ENCODE measurements at places on chromosomes 3 and 15.

DNA sequence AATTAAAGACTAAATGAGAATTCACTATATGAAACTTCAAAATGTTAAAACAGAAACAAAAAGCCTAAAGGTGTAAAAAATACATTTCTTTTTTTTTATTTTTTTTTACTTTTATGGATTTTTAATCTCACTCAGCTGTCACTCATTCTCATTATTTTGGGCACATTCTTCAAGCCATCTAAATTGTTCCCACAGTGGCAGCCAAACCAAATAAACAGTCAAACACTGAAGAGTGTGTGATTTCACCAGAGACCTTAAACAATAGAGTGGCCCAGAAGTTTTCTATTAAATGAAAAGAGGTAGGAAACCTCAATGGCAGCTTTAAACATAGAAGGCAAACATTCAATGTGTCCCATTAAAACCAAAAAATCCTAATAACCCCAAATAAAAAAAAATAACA is 616.1 kb downstream of the OTOL1 start:
- DNase-seq: no peak

- DNase-seq: no peak
Observed at GRCh38 chr3:64988188-64988587, 300.4 kb upstream of the ADAMTS9 start.

DNA sequence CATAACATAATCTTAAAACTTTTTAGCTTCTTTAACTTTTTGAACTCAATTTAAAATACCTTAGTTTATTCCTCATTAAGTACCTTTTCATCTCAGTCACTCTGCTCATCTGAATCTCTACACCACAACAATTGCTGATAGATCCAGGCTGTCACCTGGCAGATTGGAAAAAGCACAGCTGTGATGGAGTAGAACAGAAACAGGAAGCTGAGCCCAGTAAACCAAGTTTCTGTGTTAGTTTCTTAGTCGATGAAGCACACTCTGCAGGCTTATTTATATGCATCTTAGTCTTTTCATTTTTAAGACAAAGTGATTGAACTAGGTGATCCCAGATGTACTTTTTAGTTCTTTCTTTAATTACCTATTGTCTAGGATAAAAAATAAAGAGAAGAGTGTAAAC is 1398.0 kb upstream of the ALCAM start:
- no peak for DNase-seq

DNA sequence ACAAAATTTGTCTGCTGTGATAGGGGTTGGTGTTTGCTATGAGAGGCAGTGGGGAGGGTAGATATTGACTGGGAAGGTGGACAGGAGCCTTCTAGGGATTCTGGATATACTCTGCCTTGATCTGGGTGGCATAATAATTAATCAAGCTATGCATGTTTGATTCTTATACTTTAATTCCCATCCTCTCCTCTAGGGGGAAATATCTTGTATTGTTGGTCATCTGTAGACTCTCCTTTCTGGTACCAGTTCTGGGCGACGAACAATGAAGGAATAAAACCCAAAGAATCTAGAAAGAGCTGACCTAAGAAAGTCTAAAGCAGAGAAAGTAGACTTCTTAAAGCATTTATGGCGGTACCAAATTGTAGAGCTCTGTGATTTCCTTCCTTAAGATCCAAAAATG is 198.2 kb upstream of the STRIT1 start:
- DNase-seq: no peak

GRCh38 chr3:190825386-190826016 is 37.0 kb downstream of the GMNC start:
- DNase-seq: no peak

DNA sequence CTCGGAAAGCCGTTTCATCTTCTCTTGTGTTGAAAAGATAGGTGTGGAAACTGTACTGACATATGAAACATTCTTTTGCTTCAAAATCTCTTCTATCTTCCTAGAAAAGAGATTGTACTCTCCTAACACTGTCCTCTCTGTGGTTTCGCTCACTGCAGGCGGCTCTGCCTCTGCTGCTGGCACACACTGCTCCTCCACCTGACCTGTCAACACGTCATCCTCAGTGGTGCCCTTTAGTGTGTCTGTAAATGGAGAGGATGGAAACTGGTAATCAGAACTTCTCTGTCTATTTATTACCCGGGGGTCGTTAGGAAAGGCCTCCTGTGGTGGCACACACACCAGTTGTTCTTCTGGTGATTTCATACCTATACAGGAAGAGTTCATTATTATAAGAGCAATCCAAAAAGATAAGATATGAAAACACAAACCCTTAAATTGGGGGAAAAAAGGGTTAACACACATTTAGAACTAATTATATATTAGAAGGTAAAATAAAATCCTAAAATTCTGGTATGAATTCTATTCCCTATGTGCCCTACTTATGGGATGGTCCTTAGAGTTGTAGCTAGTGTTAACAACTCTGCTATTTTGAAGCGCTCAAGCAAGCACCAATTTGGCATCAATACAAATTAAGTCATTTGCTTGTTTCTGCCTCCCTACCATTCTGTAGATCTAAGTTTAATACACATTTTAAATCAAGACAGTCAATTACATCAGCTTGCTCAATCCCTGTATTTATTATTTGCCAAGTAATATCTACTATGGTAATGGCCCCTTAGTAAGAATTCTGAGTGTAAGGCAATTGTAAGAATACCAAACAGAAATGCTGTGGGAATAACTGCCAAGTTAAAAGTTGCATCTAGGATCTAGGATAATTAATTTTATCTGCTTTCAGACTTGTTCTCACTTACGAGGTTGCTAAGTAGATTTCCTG is 49.2 kb downstream of the TASOR start:
- no peak for DNase-seq

GRCh38 chr3:168071591-168072322 is 24.0 kb downstream of the GOLIM4 start:
- DNase-seq: no peak
